Stimulated activated CD8-positive, alpha-beta memory T cell treated with anti-CD3 and anti-CD28 coated beads, Interleukin-12 subunit alpha, Interleukin-12 subunit beta, amount 100 ng/mL, for 4 hours (primary cell): ENCODE measurements at places on chromosomes 6 and 20.

DNA sequence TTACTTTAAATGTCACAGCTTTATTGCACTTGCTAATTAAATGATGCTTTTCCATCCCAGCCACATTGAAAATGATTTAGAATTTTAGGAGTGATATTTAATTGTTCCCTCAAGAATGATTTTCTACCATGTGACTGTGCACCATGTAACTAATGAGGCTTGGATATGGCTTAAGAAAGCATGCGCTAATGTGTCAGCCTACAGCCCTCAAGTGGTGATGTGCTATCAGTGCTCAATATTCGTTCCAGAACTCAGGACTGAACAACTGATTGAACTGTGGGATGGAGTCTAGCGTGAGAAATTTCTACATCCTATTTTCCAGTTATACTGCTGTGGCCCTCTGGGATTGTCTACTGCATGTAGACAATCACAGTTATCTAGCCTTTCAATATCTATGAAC, 71.5 kb downstream of the PKIB start:
- DNase-seq = no peak

GRCh38 chr6:159217595-159218275, 48.5 kb downstream of the FNDC1 start:
- no peak for DNase-seq

DNA sequence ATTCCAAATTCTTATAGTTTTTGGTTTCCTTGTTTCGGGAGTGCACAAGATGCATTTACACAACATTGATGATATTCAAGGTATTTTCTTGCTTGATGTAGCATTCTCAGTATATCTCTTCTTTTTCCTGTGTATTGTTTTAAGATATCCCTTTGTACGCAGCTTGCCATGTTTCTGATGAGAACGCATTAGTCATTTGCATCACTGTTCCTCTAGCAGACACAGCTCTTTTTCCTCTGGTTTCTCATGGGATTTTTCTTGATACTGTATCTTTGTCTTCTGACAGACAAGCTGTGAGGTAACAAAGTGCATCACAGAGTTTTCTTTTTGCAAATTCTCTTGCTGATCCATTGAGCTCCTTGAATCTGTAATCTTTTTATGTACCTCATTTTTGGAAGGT, 146.4 kb downstream of the SLC22A3 start:
- DNase-seq = no peak

GRCh38 chr6:81838724-81839426, 86.4 kb upstream of the TENT5A start:
- DNase-seq = no peak

DNA sequence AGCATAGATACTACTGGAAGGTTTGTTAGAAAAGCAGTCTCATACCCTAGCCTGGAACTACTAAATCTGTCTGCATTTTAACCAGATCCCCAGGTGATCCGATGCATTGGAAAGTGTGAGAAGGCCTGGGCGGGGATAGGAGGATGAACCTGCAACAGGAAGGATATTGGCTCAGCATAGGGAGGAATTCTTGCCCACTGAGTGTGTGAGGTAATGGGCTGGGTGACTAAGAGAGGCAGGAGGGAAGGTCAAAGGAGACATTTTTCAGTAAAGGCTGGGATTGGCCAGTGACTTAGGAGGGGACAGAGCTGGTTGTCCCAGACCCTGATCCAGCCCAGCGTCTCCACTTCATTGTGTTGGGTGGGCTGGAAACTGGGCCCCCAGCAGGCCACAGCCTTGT, 191.0 kb upstream of the LRFN2 start:
- no peak for DNase-seq

DNA sequence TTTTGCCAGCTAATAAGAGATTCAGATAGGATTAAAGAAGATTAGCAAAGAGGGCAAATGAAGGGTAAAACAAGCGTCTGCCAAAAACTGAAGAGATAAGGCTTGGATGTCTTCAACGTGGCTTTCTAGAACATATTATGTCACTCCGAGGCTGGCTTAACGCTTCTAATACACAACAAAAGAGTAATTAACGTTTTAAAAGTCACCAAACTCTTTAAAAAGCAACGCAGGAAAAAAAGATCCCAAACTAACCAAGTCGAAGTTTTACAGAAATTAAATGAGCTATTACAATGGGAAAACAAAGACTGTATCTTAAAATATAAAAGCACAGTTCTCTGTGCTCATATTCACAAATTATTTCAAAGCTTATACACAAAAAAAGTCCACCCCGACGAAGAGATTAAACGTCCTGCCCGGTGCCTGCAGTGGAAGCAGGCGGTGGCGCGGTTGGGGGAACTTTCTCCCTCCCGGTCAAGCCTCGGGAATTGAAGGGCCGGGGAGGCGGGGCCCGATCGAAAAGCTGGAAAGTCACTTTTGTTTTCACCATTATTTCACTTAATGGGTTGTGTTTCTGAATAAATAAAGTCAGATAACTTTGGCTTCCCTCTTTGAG, 1.2 kb downstream of the MAK start:
- DNase-seq = no peak
